ENCODE measurements at places on chromosomes 16 and 17.

DNA sequence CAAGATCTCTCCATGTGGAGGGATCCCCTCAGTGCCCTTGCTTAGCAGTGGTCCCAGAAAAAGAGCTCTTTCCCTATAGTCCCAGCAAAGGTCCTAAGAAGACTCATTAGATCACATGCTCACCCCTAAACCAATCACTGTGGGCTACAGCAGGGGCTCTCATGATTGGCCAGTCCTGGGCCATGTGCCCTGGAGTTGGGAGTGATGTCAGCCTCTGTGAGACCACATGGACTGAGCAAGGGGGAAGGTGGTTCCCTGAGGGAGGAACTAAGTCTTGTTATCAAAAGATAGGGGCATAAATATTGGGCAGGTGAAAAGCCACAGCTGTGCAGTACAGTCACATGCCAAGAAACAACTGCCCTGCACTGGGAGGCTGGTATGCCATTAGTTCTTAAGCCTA, 51.3 kb downstream of the SCNN1B start:
- DNase-seq: no peak

DNA sequence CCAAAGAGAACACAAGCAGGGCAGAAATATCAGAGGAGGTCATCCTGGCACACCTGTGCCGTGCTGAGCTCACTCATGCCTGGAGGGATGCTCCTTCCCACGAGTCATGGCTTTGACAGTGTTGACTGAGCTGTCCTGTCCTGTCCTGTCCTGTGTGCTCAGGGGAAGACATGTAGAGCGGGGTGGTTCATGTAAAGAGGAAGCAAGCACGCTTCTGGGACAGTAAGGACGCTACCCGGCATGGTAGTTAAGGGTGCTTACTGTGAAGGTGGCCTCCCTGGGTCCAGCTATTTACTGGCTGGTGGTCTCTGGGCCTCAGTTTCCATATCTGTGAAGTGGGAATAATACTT, 398 bp downstream of the LGALS9 start:
- DNase-seq: no peak

DNA sequence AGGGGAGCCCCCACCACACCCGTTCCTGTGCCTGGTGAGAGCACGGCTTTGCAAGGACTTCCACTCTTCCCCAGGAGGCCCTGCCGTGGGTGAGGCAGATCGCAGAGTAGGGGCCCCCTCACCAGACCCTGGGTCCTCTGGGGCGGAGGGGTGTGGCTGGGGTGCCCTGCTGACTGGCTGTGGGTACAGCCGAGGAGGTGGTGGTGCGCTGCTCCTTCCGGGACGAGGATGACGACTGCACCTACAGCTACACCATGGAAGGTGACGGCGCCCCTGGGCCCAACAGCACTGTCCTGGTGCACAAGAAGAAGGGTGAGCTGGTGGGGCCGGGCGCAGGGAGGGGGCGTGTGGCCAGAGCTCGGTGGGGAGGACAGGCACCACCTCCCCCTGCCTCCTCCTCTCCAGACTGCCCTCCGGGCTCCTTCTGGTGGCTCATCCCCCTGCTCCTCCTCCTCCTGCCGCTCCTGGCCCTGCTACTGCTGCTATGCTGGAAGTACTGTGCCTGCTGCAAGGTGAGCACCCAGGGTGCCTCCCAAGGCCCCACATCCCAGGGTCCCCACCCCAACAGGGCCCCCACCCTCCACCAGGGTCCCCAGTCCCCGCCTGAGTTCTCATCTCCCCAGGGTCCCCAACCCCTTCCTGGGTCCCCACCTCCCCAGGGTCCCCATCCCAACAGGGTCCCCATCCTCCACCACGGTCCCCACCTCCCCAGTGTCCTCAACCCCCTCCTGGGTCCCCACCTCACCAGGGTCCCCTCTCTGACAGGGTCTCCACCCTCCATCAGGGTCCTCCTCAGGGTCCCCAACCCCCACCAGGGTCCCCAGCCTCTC, 16.1 kb downstream of the ITGB4 start:
- no peak for DNase-seq

DNA sequence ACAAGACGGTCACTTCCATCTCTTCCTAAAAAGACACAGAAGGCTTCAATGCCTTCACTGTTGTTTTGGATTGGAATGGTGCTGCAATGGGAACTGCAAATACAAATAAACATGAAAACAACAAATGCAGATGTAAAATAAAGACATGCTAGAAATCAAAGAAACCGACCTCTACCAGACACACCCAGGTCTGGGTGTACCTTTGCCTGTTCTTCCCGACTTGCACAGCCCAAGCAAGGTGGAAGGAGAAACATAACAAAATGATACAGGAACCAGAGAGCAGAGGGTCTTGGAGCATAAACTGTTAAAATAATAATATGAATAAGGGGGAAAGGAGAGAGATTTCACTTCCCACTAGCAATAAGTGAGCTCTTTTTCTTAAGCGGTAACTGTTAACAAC, 17.3 kb downstream of the RFFL start:
- no peak for DNase-seq

DNA sequence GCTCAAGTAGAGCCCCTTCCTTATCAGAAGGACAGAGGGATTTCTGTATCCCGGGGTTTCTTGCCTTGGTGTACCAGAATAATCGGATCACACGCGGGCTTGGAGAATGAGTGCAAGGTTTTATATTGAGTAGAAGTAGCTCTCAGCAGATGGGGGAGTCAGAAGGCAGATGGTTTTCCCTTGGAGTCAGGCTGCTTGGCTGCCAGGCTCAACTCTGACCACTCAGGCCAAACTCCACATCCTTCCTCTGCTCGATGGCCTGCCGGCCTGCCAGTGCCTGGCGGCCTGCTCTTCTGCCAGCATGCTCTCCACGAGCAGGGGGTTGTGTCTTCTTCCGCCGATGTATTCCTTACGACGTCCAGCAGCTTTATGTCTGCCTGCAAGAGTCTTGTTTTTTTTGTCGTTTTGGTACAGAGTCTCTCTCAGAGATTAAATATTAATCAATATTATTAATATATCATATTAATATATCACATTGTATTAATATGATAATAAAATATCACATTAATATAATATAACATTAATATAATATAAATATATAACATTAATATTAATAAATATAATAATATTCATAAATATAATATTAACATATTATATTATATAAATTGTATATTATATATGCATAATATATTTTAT, 229.2 kb upstream of the WSCD1 start:
- no peak for DNase-seq

- DNase-seq: no peak
These were observed 3.0 kb downstream of the PRR35 start for GRCh38 chr16:563072-563644.

DNA sequence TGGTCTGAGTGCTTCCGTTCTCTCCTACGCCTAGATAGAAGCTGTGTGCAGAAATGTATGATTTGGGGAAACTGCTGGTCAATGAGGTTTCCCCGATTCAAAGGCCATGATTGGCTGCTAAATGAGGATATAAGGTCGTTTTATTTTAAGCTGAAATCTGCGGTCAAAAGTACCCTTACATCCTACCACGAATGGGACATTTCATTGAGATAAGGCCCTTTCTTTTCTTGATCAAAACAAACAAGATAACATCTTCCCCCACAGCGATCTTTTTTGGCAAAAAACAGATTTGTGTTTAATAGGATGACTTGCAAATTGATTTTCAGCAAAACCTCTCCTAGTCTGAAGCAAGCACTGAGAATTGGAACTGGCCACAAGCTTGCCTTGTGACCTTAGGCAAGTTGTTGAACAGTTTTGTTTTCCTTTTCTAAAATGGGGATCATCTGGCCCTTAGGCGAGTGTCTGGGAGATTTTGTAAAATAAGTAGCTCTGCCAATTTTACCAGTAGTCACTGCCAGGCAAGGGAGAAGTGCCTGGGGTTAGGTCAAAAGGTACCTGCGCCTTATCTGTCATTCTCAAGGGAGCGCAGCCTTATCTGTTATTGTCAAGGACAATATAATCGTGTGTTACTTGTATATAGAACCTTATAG, 635 bp downstream of the SCPEP1 start:
- DNase-seq: no peak

DNA sequence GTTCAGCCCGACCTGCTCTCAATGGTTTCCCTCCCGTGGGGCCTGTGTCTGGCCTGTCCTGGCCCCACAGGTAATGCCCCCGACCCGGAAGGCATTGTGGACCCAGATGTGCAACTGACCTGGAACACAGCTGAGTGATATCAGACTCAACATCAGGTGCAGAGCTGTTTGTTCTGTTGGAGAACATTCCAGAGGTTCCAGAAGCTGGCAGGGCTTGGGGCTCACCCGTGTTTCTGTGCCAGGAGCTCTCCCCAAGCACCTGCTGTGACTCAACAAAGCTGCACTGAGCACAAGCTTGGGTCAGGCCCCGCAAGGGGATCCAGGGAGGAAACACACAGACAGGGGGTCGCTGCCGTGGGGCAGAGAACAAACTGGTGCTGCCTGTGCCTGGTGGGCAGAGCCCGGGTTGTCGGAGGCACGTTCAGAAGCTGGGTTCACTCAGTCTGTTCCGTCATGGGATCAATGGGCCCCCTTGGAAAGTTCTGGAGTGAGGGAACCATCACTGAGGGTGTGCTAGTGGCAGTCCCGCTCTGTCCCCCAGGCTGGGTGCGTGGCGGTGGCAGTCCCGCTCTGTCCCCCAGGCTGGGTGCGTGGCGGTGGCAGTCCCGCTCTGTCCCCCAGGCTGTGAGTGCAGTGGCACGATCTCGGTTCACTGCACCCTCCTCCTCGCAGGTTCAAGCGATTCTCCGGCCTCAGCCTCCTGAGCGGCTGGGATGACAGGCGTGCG, 22.1 kb downstream of the HS3ST6 start:
- no peak for DNase-seq

DNA sequence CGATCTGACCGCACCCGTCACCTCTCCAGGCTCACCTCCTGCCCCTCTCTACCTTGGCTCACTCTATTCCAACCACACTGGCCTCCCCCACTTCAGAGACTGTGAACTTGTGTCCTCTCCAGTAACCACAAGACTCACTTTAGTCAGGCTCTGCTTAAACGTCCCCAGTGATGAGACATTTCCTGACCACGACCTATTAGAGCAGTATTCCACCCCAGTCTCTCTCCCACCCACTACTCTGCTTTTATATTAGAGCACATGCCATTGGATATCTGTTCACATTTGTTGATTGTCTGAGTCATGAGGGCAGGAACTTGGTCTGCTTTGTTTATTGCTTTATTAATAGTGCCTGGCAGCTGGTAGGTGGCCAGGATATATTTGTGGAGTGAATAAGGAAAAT, 20.1 kb downstream of the COX11 start:
- DNase-seq: no peak

- DNase-seq: no peak
These were observed 11.0 kb upstream of the SPOP start for GRCh38 chr17:49688848-49689247.

DNA sequence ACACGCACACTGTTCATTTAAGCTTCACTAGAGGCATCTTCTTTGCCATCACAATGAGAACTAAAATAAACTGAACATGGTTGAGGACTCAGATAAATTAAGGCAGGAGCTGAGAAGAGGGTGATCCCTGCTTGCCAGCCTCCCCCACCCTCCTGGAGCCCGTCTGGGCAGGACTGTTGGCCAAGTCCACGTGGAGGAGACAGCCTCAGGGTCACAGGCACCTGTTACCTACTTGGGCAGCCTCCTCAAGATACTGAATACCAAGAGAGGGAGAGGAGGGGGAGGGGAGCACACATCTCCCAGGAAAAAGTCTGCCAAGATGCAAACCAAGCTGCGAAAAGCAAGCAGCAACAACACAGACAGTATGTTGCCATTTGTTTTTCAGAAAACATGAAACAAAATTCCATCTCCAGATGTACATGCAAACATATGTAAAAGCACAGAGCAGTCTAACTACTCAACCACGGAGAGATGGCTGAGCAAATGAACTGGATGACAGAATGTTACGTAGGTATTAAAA, 67.4 kb downstream of the SLC39A11 start:
- DNase-seq: no peak

GRCh38 chr17:28575126-28575795, 1.4 kb downstream of the ALDOC start:
- no peak for DNase-seq

DNA sequence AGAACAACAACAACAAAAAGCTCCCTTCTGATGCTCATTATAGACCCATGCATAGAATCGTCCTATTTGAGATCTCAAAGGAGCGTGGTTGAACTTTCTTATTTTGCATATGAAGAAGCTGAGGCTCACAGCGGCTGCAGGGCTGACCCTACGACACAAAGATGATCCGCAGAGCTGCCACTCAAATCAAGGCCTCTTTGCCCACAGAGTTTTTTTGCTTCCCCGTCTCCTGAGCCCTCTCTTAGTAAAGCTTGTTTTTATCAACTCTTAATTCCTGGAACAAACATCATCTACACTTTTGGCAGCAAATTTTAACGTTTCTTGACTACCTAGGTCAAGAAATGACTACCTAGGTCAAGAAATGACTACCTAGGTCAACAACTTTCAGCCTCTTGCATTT, 73.7 kb downstream of the C16orf95 start:
- DNase-seq: no peak

DNA sequence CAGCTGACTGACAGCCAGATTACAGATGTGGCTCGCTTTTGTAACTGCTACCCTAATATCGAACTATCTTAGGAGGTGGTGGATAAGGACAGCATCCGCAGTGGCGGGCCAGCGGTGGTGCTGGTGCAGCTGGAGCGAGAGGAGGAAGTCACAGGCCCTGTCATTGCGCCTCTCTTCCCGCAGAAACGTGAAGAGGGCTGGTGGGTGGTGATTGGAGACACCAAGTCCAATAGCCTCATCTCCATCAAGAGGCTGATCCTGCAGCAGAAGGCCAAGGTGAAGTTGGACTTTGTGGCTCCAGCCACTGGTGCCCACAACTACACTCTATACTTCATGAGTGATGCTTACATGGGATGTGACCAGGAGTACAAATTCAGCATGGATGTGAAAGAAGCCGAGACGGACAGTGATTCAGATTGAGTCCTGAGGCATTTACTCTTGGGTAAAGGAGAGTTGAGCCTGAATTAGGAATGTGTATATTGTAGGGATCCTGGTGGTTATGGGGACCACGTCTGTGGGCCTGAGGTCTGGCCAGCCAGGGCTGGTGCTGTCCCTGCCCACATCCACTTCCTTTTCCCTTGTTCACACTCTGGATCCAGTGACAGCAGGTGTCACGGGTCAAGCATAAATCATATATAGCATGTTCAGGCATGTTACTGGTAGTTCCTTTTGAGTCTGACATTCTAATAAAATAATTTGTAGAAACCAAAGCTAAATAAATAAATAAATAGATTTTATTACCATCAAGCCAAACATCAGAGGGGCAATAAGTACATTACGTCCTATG, 89.0 kb upstream of the SMURF2 start:
- no peak for DNase-seq

All from activated T-helper 9 cell treated with anti-CD3 and anti-CD28 coated beads, Interleukin-2, amount 50 U/mL, for 16 hours (primary cell).